ENCODE measurements at places on chromosomes 3 and 15. TPM values are rescaled to one million over a fixed set of nuclear protein-coding genes. Genes with fewer than 3 reads are reported as not detected.

DNA sequence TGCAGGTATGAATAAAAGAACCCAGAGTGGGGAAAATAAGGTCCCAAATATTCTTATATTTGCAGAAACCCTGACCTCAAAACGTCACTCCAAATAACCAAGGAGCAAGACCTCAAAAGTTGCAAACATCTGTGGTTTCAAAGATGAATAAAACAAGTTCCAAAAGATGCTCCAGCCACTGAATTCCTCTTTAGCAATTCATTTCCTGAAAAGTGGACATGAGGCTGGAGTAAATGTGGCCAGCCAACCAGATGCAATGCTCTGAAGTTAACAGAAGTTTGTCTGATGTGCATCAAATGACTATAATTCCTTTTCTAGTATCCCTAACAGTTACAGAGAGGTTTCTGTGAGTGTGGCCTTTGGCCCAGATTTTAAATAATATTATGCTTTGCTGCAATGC lies 71.2 kb upstream of the WNT5A start:
- no peaks in the 10 kb centered on the region for H3K27me3 ChIP-seq
- no peak for DNase-seq
- H3K27ac ChIP-seq: no peak overlapping the region
- no peaks in the 10 kb centered on the region for H3K36me3 ChIP-seq

DNA sequence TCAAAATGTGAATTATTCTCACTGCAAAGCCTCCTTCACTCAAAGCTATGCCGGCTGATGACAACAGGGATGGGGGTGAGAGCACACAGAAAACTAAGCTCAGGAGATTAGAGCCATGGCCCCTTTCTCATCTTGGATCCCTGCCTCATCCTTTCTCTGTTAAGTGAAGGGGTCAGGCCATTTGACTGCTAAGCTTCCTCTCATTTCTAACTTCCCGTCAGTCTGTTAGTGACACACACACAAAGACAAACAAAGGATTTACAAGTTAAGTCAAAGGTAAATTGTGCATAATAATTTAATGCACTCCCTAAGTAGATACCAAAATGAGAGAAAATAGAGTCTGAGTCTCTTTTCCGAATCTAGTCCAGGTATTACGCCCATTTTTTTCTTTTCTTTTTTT lies 1.2 kb downstream of the SS18L2 start:
- no peak overlapping the region for H3K4me3 ChIP-seq
- no peaks in the 10 kb centered on the region for H3K27me3 ChIP-seq
- no peak overlapping the region for H3K27ac ChIP-seq
- peaks cover 3% of the 10 kb centered on the region for H3K36me3 ChIP-seq

GRCh38 chr3:107082527-107082926 lies 294.7 kb upstream of the CCDC54 start:
- no peak overlapping the region for H3K27ac ChIP-seq
- DNase-seq: no peak
- H3K4me3 ChIP-seq: no peak overlapping the region
- no peaks in the 10 kb centered on the region for H3K36me3 ChIP-seq

DNA sequence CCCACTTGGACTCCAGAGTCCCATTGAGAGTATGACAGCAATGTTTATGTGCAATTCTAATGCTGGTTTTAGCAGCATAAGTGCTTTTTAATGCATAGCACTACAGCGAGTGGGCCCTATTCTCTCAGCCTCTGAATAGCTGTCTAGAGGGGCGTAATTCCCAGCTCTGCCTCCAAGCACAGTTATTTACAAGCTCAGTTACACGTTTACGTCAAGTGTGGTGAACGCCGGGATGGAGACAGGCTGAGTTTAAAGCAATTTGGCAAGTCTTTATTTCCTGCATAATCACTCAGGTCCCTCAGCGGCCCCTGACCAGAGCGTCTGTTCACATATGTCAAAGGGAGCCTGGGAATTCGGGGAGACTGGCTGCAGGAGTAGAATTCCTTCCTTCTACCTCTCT lies 43.9 kb downstream of the SOX14 start:
- no peak overlapping the region for H3K4me3 ChIP-seq
- peaks cover 5% of the 10 kb centered on the region for H3K27me3 ChIP-seq
- no peaks in the 10 kb centered on the region for H3K4me1 ChIP-seq
- DNase-seq: no peak
- H3K36me3 ChIP-seq: no peaks in the 10 kb centered on the region
- H3K27ac ChIP-seq: no peak overlapping the region

- H3K4me1 ChIP-seq: peaks cover 2% of the 10 kb centered on the region
- H3K27ac ChIP-seq: no peak overlapping the region
- no peak overlapping the region for H3K4me3 ChIP-seq
- H3K27me3 ChIP-seq: no peaks in the 10 kb centered on the region
Measured at GRCh38 chr3:187265461-187265955, 26.0 kb downstream of the MASP1 start.

DNA sequence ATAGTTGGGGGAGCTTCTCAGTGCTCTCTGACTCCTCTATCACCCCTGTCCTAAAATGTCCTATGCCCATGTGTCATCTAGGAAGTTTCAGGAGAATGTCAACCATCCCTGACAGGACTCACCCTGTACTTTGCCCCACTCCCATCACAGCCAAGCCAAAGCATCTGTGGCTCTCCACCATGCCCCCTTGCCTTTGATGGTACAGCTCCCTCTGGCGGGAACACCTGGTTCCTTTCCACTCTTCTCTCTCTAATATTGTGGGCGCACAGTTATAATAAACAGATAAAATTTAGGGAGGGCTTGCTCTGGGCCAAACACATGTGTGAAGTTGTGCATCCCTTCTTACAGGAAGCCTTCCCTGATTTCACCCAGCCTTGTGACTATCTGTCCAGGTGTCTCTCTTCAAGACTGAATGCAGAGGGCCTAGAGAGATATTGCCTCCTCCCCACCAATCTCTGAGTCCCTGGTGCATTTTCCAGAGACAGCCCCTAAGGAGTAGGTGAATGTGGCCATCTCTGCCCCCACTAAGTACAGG lies 62.8 kb downstream of the ISG20 start:
- no peaks in the 10 kb centered on the region for H3K4me1 ChIP-seq
- no peak overlapping the region for H3K4me3 ChIP-seq
- H3K27me3 ChIP-seq: no peaks in the 10 kb centered on the region
- DNase-seq: no peak

GRCh38 chr3:38401246-38401962 lies 52.3 kb upstream of the ACVR2B start:
- no peaks in the 10 kb centered on the region for H3K27me3 ChIP-seq
- H3K4me3 ChIP-seq: no peak overlapping the region
- no peak for DNase-seq
- no peaks in the 10 kb centered on the region for H3K4me1 ChIP-seq
- no peak overlapping the region for H3K27ac ChIP-seq
- peaks cover 6% of the 10 kb centered on the region for H3K36me3 ChIP-seq

DNA sequence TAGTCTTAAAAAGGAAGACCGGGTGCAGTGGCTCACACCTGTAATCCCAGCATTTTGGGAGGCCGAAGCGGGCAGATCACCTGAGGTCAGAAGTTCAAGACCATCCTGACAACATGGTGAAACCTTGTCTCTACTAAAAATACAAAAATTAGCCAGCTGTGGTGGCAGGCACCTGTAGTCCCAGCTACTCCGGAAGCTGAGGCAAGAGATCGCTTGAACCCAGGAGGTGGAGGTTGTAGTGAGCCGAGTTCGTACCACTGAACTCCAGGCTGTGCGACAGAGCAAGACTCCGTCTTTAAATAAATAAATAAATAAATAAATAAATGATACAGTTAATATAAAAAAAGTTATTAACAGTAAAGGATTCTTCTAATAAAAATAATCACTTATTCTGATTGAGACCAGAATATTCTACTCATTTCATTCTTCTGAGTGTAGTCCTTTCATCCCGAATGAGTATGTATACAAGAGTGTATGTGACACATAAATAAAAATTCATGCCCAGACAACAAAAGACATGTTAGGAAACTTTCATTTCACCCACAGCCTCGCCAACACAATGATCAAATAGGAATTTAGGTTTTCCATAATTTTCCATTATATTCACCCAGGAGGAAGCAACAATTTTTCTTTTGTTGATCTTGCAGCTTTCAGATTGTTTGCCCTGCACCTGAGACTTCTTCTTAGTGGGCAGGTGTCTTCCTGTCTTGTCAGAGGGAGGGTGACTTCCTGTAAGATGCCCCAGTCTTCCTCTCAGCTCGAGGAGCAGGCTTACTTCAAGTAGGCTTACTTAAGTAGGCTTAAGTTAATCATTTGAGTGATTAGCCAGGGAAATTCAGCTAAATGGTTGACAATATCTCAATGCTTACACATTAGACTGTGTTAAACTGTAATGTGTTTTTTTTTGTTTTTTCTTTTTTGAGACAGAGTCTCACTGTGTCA lies 7.8 kb upstream of the NUP210 start:
- no peak for DNase-seq
- no peaks in the 10 kb centered on the region for H3K27me3 ChIP-seq
- H3K4me1 ChIP-seq: no peaks in the 10 kb centered on the region
- H3K4me3 ChIP-seq: no peak overlapping the region

DNA sequence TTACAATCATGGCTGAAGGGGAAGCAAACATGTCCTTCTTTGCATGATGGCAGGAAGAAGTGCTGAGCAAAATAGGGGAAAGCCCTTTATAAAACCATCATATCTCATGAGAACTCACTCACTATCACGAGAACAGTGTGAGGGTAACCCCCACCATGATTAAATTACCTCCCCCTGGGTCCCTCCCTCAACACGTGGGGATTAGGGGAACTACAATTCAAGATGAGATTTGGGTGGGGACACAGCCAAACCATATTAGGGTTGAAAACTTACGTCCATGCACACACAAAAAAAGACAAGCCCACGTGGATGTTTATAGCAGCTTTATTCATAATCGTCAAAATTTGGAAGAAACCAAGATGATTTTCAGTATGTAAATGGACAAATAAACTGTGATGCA lies 72.3 kb downstream of the RPL22L1 start:
- no peak overlapping the region for H3K4me3 ChIP-seq
- no peaks in the 10 kb centered on the region for H3K4me1 ChIP-seq
- DNase-seq: no peak
- H3K27ac ChIP-seq: no peak overlapping the region
- no peaks in the 10 kb centered on the region for H3K27me3 ChIP-seq

Gene TRIM42
- total RNA-seq: not detected

Gene SAMD7
- not detected for total RNA-seq

Gene ACP3
- total RNA-seq: 1.2 TPM

Gene DUOX1
- total RNA-seq: 0.71 TPM
